ENCODE measurements at places on chromosomes 2 and 18. TPM values are rescaled to one million over a fixed set of nuclear protein-coding genes. Genes with fewer than 3 reads are reported as not detected.

GRCh38 chr2:231554327-231554726, 24.1 kb upstream of the NMUR1 start:
- DNase-seq: no peak

DNA sequence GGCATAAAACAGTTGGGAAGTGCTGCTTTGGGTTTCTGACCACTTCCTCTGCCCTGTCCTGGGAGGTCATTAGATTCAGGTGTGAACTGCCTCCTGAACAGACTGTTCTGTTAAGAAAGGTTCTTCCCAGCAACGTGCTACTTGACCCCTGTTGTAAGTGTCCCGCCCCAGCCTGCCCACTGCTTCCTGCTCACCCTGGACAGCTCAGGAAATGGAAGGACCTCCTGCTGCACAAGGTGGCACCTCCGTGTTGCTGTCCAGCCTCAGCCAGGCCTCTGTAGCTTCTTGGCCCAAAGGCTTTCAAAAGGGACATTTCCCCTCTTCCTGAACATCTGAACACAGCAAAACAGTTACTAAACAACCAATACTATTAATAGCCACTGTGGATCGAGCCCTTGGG, 5.3 kb downstream of the TOGARAM2 start:
- DNase-seq: peak; percentile 78

IHH gene
- total RNA-seq: not detected

CROCC2 gene
- total RNA-seq: 0.09 TPM

DNA sequence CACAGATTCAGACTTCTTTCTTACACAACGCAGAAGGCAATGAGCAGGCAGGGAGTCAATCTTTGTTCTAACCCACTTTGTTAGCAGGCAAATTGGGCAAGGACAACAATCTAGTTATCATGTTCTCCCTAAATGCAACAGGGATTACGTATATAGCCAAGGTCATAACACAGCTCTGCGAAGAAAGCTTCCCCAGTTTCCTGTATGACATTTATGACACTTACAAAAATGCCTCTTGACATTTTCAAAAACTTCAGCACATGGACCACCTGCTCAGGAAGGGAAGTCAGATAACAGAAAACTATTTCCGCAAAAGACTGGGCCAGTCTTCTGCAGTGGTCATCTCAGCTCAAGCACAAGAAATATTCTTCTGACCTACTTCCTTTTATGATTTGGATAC, 106.1 kb downstream of the IRS1 start:
- DNase-seq: no peak

- no peak for DNase-seq
Observed at GRCh38 chr18:56330366-56331110, 307.9 kb downstream of the TXNL1 start.

DNA sequence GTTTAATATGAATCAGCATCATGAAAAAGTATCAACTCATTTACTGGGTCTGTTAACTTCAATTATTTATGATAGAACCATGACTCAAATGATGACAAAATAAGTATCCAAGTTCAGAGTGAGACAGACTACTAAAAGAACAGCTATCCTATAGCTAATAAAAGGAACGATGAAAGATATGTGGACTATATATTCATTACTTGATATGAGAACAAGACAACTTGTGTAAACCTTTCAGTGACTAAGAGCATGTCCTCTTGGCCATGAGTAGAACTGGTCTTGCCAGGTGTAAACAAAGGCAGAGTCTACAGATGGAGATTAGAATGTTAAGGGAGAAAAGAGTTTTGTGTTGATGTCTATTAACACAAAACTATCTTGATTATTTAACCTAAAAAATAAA, 360.4 kb upstream of the ZC3H15 start:
- DNase-seq: no peak

DNA sequence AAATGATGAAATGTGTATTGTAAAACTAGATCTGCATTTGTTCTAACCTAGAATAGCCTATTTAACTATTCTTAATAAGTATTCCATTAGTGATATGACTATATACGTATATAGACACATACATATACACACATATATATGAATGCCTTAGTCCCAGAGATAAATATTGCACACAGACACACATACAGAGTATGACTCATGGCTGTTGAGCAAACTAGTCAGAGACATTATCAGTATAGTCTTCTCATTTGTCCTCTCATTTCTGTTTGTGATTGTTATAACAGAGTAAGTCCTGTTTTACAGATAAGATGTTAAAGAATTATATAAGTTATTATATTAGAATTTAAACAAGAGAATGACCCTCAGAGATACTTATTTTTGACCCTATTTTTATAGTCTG, 202.5 kb downstream of the CCDC102B start:
- DNase-seq: no peak

GRCh38 chr2:99956232-99957030, 186.0 kb downstream of the AFF3 start:
- DNase-seq: no peak

DNA sequence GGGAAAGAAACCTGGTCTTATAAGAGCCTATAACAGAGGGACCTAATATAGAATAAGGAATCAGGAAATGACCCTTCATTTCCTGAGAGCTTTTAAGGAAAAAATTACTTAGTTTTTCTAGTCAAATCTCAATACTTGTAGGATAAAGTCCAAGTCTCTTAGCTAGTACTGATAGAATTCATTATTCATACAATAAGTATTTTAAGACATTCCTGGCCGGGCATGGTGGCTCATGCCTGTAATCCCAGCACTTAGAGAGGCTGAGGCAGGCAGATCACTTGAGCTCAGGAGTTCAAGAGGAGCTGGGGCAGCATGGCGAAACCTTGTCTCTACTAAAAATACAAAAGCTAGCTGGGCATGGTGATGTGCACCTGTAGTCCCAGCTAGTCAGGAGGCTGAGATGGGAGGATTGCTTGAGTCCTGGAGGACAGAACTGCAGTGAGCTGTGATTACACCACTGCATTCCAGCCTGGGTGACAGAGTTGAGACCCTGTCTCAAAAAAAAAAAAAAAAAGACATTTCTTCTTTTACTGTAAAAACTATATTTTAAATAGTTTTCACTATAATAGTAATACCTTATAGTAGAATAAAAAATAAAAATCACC, 3.2 kb downstream of the RAB3GAP1 start:
- no peak for DNase-seq

GRCh38 chr2:63058144-63058920, 7.7 kb downstream of the OTX1 start:
- no peak for DNase-seq

DNA sequence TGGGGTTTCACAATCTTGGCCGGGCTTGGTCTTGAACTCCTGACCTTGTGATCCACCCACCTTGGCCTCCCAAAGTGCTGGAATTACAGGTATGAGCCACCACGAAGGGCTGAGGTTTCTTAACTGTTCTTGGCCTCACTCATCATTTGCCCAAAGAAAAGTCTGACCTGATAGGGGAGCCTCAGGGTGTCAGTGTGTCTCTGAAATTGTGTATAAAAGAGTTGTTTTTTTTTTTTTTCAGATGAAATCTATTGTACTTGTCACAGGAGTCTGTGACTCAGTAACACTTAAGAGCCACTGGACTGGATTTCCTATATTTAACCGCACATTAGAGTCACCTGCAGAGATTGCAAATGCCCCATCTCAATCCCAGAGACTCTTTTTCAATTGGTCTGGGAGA, 16.9 kb downstream of the PMAIP1 start:
- DNase-seq: no peak

DNA sequence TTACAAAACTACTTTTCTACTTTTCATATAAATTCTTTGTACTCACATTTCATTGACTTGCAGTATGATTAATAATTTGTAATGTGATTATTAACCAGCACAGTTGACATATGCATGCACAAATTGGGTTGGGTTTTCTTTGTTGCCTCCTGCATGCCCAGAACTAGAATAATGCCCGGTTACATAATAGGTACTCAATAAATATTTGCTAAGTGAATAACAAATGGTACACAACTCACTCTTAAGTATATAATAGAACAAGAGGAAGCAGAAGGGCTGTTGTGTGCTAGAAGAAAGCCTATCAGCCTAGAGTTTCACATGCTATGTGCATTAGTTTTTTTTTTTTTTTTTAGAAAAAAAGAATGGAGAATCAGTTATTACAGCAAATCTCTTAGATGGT, 9.3 kb downstream of the RDH14 start:
- DNase-seq: no peak

ACMSD gene
- total RNA-seq: not detected

All from posterior vena cava (tissue), 2 donors.